NCI-H774 (cell line): ENCODE measurements at places on chromosomes 3 and 15.

- DNase-seq = no peak
Measured at GRCh38 chr3:121855555-121855954, 20.5 kb downstream of the EAF2 start.

DNA sequence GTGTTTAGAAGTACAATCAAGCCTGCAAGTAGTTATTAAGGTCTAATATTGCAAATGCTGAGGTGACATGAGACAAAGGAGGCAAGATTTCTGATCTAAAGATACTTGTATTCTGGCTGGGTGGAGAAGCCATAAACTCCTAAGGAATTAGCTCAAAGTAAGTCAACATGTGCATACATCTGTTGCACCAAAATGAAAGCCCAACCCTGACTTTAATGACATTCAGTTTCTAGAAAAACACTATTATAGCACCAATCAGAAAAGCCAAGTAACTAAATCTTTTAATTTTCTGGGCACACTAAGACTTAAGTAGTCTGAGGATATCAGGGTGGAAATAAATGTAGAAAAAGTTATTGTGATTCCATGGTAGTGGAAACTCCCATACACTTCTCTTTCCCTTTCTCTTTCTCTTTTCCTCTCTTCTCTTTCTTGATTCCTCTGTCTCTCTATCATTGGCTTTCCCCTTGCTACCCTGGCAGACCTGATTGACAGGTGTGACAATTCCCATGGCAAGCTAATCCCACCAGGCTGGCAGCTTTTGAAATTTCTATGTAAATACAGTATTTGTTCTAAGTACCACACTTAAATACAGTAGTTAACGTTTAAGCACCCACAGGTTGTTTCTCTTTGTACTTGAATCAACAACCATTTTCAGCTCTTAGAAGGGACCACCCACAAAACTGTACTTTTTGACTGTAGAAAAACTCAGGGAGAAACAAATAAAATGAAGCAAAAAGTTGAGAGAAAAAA is 528.4 kb upstream of the SEMA6D start:
- peak; percentile 17 for DNase-seq

GRCh38 chr3:50587373-50587772 is 18.1 kb downstream of the HEMK1 start:
- DNase-seq = no peak

DNA sequence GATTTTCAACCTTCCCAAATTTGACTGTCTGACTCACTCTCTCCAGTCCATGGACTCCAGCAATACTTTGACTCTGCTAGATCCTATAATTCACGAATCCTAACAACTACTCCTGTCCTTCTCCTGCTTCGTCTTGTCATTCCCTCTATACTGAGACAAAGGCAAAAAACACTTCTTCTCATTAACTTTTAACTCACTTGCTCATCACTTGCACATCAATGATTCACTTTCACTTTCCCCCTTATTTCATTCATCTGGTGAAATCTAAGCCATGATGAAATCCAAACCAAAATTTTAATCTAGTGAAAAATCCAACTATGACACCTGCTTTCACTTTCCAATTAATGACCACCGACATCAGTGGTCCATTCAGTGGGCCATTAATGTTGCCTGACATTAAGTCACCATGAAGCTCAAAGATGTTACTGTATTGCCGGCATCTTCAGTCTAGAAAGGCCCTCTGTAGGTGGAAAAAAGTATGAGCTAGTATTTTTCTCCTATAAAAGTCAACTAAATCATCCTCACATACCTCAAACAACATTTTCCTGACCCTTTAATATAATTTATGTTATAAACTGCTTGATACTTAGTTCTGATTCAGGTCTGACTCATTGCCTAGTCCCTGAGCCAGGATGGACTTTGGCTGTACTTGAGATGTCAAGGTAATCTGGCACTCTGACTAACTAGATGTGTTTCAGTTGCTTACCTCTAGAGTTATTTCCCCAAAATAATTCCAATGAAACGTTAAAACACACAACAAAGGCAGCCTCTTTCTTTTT is 158.6 kb downstream of the CNTN6 start:
- DNase-seq = no peak

GRCh38 chr3:194083637-194084224 is 52.2 kb upstream of the HES1 start:
- DNase-seq = no peak

DNA sequence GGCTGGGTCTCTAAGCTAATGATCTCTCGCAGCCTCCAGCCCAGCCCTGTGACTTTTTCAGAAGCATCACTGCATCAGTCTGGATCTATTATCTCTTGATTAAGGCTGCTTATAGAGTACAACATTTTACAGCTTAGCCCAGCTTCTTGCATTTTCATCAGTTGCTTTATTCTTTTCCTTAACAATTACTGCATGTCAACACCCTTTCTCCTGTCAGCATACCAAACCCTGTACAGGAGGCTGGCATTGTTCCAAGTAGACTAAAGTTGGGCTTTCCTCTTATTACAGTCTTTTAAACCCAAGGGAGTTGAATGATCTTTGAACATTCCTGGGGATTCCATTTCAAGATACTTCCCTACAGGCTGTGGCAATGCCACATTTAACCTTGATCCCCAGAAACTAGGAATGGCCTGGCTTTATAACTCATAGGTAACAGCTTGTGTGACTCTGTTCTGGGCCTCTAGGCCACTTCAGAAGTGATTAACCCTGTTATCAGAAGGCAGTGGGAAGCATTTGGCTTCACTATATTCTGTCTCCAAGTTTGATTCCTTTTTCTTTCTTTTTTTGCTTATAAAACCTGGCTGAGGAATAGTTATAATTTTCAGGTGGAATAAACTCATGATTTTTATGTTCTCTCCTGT is 182.9 kb downstream of the KCNMB2 start:
- DNase-seq = no peak

GRCh38 chr3:56830884-56831283 is 29.1 kb upstream of the ARHGEF3 start:
- DNase-seq = no peak

DNA sequence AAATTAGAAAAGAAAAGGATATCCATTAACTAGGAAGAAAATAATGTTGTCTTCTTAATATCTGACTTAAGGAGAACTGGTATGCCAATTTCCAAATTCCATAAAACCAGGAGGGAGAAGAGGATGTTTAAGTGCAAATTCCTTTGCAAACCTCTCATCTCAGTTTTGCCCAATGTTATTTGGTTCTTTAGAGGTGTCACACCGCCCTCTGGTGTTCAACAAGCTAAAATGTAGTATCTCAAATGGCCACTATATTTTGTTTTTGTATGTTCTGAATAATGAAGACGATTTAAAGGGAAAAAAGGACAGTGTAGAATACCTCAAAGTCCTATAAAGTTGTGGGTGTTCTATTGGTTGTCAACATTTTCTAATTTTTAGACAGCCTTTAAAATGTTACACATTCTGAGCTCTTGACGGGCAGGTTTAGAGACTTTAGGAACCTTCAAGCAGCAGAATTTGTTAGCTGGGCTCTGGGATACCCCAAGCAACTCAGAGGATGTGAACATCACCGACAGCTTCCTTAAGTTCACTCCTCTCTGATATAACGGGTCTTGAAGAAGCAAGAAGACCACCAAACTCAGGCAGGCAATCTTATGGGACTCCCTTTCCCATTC is 458.3 kb downstream of the MFSD1 start:
- DNase-seq = peak; percentile 56

- DNase-seq = no peak
Measured at GRCh38 chr3:165895919-165896318, 58.7 kb upstream of the BCHE start.

GRCh38 chr3:112627419-112627818 is 13.5 kb downstream of the CCDC80 start:
- no peak for DNase-seq

DNA sequence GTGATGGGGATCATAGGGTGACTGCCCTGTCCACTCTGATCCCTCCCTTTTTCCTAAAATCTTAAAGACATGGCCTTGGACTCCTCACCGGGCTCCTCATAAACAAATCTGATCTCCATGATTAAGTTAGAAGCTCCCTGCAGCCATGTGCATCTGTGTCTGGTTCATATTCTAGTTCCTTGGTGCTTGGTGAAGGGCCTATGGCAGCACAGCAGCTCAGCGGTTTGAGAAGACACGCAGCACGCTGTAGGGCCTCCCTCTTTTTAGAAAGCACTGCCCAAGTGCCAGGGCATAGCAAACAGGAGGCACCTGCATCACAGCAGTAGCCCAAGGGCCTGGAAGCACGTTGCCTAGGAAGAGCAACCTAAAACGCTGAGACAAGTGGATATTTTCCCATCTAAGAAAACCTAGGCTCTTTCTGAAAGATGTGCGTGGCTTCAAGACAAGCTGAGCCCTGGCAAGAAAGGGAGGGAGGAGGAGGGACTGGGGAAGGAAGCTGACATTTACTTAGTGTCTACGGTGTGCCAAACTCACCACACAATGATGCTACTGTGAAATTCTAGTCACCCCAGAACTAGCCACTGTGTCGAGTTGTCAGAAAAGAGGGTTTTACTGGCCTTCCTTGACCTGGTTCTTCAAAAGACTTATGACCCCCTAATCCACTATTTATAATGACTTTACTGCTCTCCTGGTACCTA is 14.9 kb upstream of the ULK3 start:
- DNase-seq = no peak

DNA sequence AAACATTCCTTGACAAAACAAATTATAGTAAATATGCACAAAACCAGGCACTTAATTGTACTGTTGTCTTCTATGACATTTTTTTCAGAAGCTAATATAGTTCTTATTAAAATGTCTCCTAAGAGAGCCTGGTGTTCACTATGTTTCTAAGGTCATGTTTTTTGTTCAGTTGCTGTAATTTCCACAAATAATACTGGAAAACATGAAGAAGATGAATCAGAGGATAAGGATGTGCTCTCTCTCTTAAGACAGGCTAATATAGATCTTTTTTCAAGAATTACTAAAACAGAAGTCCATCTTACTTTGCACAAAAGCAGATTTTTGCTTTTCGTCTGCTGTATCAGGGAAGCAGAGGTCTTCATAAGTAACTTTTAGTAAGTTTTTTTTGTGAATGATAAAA is 823.0 kb upstream of the NECTIN3 start:
- no peak for DNase-seq

GRCh38 chr15:52735231-52736089 is 54.7 kb downstream of the ONECUT1 start:
- peak; percentile 64 for DNase-seq

DNA sequence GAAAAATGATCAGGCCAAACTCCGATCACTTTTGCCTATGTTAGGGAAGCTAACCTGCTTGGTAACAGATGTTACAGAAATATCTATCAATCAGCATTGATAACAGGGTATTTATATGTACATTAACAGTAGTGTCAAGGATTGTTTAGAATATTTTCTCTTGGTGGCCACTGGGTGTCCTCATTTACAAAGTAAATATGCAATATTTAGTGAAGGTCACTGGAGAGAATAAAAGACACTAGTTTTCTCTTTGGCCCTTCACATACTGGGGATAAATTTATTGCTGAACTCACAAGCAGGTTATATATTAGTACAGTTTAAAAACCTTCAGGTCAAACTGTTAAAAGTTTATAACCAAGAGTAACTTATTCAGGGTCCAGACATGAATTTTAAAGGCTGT is 69.0 kb downstream of the TIGIT start:
- DNase-seq = no peak

GRCh38 chr3:71725271-71725991 is at the start of gene EIF4E3:
TSS of gene EIF4E3 (minus strand) at chr3:71725402. CDS start at chr3:71725367, 35 bp downstream.
- no peak for DNase-seq

- no peak for DNase-seq
Measured at GRCh38 chr3:37417297-37418082, 243.1 kb upstream of the LRRFIP2 start.

DNA sequence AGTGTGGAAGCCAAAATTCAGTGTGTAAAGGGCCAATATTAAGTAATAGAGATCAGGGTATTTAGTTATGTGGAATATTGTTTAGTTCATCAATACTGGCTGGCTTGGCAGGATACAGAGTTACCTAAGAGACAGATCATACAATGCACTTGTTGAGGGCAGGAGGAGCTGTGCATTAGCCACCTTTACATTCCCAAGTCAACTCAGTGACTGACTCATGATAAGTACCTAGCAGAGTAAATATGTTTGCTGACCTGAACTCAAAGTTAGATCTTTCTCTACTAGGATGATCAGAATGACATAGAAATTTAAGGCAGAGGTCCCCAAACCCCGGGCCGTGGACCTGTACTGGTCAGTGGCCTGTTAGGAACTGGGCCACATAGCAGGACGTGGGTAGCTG is 3.5 kb upstream of the ABHD17C start:
- no peak for DNase-seq

GRCh38 chr15:74892931-74893330 is 3.1 kb downstream of the MPI start:
- no peak for DNase-seq

- DNase-seq = no peak
Measured at GRCh38 chr3:157166115-157166514, 6.2 kb upstream of the CCNL1 start.

DNA sequence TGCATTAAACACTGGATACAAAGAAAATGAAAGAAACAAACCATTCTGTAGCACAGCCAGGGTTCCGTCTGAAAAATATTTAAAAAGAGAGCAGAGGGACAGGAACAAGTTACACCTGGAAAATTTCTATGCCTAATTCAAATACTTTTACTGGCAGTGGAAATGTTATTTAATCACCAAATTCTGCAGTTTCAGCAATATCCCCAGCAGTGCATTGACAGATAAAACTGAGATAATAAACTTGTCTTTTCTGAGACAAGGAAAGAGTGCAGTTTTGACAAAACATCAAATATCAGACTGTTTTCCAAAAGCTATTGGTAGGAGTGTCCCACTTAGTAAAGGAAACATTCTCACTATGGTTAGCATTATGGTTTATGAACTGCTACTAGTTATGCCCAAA is 173.4 kb upstream of the FAM3D start:
- no peak for DNase-seq

DNA sequence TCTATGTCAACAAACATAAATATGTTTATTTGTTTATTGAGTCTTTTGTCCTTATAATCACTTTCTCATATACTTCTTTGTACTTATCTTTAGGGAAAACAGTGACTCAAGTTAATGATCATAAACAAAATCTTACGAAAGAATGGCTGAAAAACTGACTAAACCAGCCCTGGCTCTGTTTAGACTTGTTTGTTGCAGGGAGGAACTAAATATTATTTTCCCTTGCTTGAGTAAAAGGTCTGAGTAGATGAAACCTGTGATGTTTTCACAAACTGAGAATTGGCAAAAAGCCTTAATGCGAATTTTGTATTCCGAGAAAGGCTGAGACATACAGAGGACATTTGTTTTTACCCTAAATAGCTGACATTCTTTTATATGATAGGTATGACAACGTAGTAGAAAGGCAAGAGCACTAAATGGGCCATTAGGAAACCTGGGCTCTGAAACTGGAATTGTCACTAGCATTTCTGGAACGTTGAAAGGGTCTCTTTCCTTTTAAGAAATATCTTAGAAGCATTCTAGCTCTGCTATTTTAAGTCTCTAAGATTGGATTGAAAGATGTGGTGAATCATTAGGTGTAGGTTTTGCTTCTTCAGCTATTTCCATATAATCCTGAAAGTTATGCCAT is 18.2 kb upstream of the CLDN16 start:
- no peak for DNase-seq

- DNase-seq = peak; percentile 72
Measured at GRCh38 chr3:144104186-144104585, 132.6 kb downstream of the DIPK2A start.
